Stimulated activated CD4-positive, alpha-beta T cell treated with anti-CD3 and anti-CD28 coated beads, Interleukin-15, amount 100 ng/mL, for 48 hours (primary cell): ENCODE measurements at places on chromosomes 5 and 9.

- no peak for DNase-seq
Observed at GRCh38 chr5:170536525-170536924, 32.7 kb downstream of the KCNIP1 start.

- DNase-seq, result no peak
Observed at GRCh38 chr5:77972469-77973252, 196.5 kb upstream of the TBCA start.

GRCh38 chr9:112378328-112379176, 1.4 kb upstream of the HSDL2 start:
- DNase-seq, result peak; percentile 17

GRCh38 chr5:174118823-174119467, 73.4 kb downstream of the NSG2 start:
- DNase-seq, result no peak

- DNase-seq, result no peak
Observed at GRCh38 chr9:19650312-19650711, 138.5 kb downstream of the SLC24A2 start.

DNA sequence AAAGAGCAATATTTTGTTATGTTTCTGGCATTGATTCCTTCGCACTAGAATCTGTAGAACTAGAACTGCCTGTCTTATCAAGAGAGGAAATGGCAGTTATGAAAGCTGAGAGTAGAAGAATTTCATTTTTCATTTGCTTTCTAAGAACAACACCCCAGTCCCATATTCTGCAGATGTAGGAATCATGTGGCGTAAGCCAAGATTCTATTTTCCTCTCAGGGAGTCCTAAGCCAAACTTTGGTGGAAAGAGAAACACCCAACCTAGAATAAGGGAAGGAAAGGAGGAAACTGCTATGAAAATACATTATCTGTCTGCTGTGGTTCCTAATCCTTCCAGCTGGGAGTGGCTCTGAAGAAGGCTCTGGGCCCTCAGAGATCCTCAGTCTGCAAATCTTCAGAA, 1176.9 kb upstream of the C9orf72 start:
- DNase-seq, result no peak

GRCh38 chr5:175826980-175827379, 44.4 kb upstream of the CPLX2 start:
- DNase-seq, result no peak

DNA sequence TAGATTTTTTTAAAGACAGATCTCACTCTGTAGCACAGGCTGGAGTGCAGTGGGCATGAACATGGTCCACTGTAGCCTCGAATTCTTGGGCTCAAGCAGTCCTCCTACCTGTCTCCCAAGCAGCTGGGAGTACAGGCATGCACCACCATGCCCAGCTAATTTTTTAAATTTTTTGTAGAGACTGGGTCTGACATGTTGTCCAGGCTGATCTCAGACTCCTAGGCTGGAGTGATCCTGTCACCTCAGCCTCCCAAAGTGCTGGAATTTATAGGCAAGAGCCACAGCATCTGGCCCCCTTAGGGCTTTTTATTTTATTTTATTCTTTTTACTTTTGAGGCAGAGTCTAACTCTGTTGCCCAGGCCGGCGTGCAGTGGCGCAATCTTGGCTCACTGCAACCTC, 56.4 kb downstream of the NSD1 start:
- DNase-seq, result no peak

DNA sequence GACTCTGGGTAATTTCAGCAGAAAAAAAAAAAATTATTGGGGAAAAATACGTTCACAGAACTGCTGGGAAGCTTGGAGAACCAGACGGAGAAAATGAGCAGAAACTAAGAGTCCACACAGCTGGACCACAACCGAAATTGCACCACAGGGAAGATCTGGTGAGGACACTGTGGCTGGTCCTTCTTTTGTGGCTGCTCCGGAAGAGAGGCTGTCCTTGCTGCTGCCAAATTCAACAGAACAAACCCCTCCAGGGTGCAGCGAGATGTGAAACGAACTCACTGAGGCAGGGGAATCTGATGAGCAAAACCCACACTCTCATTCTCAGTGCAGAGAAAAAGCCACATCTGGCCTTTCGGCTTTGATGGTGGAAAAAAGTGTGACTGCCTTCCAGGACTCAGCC, 200.0 kb downstream of the ACTL7B start:
- no peak for DNase-seq
